ENCODE measurements at places on chromosomes 4 and X.
A peak's percentile ranks its signal among the peaks of the same experiment; 100 is the strongest.

- DNase-seq: no peak
Measured at GRCh38 chr4:118954246-118954645, 65.6 kb downstream of the SYNPO2 start.

DNA sequence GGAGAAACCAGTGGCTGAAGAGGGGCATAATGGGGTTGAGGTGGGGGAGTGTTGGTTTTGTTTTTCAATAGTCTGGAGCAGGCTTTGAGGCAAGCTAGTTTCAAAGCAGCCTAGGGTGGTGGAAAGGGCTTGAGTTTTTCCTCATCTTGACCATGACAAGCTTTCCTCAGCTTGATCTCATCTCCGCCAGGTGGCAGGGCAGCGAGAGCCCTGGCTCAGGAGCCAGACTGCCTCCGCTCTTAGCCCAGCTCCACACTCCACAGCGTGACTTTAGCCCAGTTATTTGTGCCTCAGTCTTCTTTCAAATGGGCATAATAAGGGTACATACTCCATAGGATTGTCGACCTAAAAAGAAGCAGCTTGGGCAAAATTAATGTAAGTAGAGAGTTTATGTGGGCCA is 29.9 kb upstream of the SOWAHD start:
- DNase-seq: peak; percentile 54

DNA sequence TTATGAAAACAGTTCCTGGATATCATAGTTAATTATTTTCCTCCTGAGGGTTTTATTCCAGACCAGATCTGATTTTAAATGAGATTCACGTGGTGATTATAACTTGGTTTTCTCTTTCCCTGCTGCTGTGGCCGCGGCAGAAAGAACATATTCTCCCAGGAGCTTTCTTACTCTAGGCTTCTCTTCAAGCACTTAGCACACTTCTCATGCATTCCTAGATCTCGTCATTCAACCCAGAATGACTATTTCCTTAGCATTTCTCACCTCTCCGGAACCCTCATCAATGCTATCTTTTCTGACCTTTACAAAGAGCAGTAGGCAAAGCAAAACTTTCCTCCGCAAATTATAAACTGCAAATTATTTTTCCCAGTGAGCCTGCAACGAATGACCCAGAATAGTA is 122.9 kb downstream of the GPAT3 start:
- no peak for DNase-seq

DNA sequence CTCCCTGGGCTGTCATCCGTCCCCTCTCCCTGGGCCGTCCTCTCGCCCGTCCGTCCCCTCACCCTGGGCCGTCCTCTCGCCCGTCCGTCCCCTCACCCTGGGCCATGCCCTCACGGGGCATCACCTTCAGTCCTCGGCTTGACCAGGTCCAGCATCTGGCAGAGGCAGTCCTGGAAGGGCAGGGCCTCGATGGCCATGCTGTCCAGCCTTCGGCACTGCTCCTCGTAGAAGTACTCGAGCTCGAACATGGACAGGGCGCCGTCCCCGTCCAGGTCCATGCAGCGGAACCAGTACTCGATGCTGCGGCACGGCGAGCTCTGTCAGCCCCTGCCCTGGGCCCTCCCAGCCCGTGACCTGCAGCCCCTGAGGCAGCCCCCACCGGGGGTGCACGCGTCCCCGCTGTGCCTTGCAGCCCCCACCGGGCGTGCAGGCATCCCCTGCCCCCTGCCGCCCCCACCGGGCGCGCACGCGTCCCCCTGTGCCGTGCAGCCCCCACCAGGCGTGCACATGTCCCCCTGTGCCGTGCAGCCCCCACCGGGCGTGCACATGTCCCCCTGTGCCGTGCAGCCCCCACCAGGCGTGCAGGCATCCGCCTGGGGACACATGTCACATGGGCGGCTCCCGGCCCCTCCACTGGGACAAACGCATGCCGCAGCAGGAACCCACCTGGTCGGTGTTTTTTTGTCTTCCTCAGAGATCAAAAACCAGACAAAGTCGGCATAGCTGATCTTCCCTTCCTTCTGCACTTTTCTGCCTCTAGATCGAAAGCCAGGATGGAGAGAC is 22.2 kb upstream of the GTPBP6 start:
- DNase-seq: no peak

DNA sequence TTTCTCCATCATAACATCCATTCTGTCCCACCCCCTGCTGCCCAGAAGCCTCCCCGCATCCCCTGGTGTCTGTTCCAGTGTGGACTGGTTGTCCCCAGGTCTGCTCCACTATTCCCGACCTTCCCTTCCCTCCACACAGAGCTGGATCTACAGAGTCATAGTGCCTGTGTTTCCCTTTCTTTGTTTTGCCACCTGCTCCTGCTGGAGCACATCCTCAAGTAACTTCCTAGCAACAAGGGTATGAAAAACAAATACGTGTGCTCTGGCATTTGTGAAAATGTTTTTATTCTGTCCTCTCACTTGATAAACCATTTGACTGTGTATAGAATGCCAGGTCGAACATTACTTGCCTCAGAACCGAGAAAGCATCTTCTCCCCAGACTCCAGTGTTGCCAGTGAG is 29.9 kb upstream of the ADRA2C start:
- DNase-seq: no peak

DNA sequence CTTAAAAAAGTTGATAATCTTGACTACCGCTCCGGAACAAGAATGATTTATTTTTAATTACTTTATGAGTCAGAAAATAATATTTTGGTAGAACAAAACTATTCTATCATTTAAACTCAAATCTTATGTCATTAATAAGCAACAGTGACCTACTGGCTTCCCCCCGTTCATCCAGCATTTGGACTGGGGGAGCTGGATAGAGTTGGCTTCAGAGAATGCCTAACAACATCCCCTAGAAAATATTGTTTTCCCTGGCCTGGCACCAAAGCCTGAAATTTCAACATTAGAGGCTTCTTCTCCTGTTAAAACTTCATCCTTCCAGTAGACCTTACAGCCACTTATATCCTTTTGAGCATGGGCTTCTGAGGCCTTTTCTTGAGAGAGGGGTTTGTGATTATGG is 55.7 kb upstream of the PDLIM3 start:
- no peak for DNase-seq

- no peak for DNase-seq
Measured at GRCh38 chr4:176641237-176641636, 151.5 kb downstream of the VEGFC start.

DNA sequence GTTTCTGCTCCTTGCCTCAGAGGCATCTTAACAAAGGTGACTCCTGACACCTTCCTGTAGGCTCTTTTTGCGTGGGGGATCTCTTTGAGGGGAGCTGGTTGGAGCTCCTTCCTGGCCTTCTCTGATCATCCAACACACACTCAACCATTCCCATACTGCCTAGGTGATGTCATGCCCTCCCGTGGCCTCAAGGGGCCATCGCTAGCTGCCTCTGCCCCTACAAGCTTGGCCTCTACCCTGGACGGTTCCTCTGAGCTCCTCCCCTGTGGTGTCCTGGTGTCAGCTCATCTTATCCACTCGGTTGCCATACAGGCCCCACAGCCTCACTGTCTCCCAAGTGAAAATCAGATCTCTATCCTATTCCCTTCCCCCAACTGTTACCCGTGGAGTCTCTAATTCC is 13.7 kb upstream of the ZNF185 start:
- DNase-seq: peak; percentile 32

- DNase-seq: no peak
Measured at GRCh38 chr4:911221-911751, 20.8 kb downstream of the GAK start.
